ENCODE measurements at places on chromosomes 7 and 10.
A peak's percentile ranks its signal among the peaks of the same experiment; 100 is the strongest.

- DNase-seq, result no peak
Measured at GRCh38 chr10:43796781-43797180, 148.1 kb upstream of the ZNF32 start.

- DNase-seq, result peak; percentile 40
Measured at GRCh38 chr10:44292390-44293002, 92.4 kb downstream of the CXCL12 start.

DNA sequence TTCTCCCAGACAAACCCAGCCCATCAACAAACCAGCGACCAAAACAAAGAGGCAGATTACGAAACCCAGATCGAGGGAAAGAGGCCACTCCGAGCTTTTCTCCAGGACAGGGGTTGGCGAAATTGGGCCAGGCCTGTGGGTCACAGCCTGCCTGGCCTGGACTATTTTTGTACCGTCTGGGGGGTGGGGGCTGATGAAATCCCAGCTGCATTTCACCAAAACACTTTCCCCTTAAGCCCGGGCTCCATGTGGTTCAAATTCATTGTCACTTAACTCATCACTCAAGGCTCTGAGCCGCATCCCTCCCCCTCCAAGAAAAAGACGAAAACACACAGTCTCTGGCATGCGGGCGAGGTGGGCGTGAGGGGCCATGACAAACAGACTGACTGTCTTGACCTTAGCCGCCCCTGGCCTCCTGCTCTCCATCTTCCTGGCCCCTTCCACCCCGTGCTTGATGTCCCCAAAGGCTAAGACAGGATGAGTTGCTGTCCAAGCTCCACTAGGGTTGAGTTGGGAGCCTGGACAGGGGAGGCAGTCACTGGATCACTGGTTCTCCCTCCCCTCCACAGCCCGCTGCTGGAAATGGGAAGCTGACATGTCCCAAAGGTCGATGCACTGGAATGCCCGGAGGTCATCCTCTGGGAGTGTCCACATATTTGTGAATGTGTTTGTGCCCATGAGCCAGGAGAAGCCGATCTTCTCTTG, 19.2 kb downstream of the TMEM270 start:
- DNase-seq, result no peak

- no peak for DNase-seq
Measured at GRCh38 chr7:74485611-74486010, 31.9 kb downstream of the GTF2IRD1 start.

GRCh38 chr7:23284871-23285270, 14.3 kb upstream of the MALSU1 start:
- DNase-seq, result no peak

DNA sequence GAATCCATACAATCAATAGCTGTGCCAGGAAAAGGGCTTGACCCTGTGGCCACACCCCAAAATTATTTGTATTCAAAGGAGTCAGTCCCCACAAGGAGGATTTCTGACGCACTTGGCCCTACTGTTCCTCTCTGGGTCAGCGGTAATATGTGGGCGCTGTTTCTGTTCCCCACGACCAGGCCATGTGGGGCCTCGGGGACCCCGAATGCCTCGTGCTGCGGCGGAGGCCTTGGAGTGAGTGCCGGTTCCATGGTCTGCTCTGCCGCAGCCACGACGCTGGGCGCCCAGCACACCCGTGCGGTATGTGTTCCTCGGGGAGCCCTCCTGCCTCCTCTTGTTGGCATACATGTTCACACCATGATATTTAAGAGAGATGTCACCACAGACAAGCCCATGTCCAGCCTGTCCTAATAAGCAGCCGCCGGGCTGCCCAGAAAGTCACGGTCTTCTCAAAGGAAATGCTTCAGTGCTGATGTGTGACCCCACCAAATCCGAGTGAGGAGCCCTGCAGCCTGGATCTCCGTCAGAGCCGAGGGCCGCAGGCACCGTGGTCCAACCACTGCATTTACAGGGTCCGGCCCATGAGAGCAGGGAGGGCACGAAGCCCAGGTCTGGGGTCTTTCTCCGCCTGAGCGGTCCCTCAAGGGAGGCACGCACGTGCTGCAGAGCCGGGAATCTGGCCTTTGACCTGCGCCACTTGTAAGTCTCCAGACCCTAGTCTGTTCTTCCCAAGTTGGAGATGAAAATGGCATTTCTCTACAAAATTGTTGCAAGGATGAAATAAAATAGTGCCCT, 36.0 kb downstream of the EN2 start:
- DNase-seq, result no peak
